ENCODE measurements at places on chromosomes 2 and 18.

DNA sequence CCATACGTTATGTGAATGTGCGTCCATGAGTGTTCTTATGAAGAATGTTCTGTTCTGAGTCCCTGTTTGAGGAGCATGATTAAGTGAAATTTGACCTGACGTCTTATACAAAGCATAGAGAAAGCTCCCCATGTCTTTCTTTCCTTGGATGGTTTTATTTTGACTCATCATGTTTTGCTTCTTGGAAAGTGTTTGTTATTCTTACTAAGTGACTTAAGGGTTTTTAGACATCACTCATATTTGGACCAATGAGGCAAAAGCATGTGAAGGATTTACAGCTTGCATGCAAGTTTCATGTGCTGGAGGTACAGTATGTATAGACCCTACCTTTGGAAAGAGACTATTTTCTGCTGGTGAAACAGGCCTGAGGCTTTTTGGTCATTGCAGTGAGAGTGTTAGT is 33.5 kb upstream of the ZEB2 start:
- no peak for DNase-seq

GRCh38 chr18:9466846-9467245 is 8.5 kb upstream of the RALBP1 start:
- no peak for DNase-seq

GRCh38 chr2:61948661-61949457 is 43.4 kb downstream of the COMMD1 start:
- DNase-seq, result no peak

GRCh38 chr2:73899801-73900336 is 7.1 kb downstream of the ACTG2 start:
- DNase-seq, result no peak

- DNase-seq, result no peak
These were observed 260.5 kb upstream of the RASGRP3 start for GRCh38 chr2:33215983-33216382.

- DNase-seq, result no peak
These were observed 86.4 kb upstream of the MCFD2 start for GRCh38 chr2:47002031-47002430.

DNA sequence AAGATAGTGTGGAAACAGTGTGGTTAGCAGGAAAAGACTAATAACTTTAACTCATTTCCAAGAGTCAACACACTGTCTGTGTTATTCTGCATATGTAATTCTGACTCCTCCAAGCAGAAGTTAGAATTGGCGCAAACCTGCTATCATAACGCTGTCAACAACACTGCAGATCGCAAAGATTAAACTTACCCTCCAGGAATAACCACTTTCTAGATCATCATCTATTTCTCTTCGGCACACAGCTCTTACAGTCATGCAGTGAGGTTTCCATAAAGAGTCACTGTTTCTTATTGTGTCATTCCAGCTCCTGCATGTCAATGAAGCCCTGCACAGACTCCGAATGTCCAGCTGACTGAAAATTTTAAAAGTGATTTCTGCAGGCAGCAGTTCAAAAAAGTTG is 2.4 kb downstream of the FBXO48 start:
- DNase-seq, result no peak

Data from Kasumi-1 (cell line).